IMR-90 (cell line): ENCODE measurements at places on chromosomes 4 and X. TPM values are rescaled to one million over a fixed set of nuclear protein-coding genes. Genes with fewer than 3 reads are reported as not detected.
A peak's percentile ranks its signal among the peaks of the same experiment; 100 is the strongest.

DNA sequence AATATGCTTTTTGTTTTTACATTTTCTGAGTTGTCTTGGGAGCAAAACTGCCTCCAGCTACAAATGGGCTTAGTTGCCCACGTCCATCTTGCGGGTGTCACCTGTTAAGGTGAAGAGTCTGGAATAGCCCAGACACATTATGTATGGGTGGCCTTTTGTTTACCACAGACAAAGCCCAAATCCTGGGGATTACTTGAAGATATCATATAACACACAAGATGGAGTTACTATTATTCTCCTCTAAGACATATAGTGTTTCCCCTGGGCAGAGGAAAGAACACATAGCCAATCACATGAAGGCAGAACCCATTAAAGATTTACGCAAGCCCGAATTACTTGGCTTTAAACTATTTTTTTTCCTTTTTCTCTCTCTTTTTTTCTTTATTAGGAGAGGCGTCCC is 625.6 kb upstream of the FAM241A start:
- no peaks in the 10 kb centered on the region for H3K27me3 ChIP-seq
- no peak overlapping the region for H3K4me3 ChIP-seq
- no peak for DNase-seq
- no peaks in the 10 kb centered on the region for H3K36me3 ChIP-seq
- H3K27ac ChIP-seq = no peak overlapping the region
- no peaks in the 10 kb centered on the region for H3K4me1 ChIP-seq

RP2 gene
- 17.0 and 23.9 TPM in 2 replicates for total RNA-seq

GRCh38 chr4:16225863-16226815 is at the start of gene TAPT1:
Gene TAPT1, minus strand, starts transcription at chr4:16226471. Its CDS starts 14 bp downstream, at chr4:16226457.
- H3K27ac ChIP-seq = peak within 1 kb of the TSS; percentile 69
- DNase-seq = peak; percentile 30
- no peaks in the 10 kb centered on the region for H3K27me3 ChIP-seq
- peak within 1 kb of the TSS; percentile 96 for H3K4me3 ChIP-seq
- H3K4me1 ChIP-seq = no peaks in the 10 kb centered on the region; the same call in 1 of the 2 replicates

DNA sequence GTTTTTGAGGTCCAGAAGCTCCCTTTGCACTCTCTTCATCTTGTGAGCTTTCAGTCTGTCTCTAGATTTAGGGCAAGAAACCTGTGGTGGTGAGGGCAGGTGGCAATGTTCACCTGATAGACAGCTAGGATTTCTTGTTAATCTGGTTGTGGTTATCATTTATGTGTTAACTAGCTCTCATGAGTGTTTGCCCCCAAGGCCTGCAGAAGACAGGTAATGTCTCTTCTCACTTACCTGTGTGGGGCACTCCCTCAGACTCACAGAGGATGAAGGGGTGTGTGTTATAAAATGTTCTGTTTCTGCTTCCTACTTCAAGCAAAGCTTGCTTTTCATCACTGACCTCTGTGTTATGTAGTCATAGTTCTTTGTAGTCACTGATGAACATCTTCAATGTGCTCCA is 17.8 kb downstream of the EGF start:
- no peak for DNase-seq
- H3K4me3 ChIP-seq = no peak overlapping the region
- H3K36me3 ChIP-seq = no peaks in the 10 kb centered on the region
- no peaks in the 10 kb centered on the region for H3K27me3 ChIP-seq

GRCh38 chr4:84939113-84939512 is 27.4 kb downstream of the WDFY3 start:
- H3K4me3 ChIP-seq = no peak overlapping the region
- peaks cover 3% of the 10 kb centered on the region for H3K4me1 ChIP-seq
- no peaks in the 10 kb centered on the region for H3K27me3 ChIP-seq
- no peaks in the 10 kb centered on the region for H3K36me3 ChIP-seq

NOX1 gene
- not detected in 2 replicates for total RNA-seq

- peak overlapping the region; percentile 97; the same call in 1 of the 2 replicates for H3K27ac ChIP-seq
- no peaks in the 10 kb centered on the region for H3K36me3 ChIP-seq
- no peaks in the 10 kb centered on the region for H3K27me3 ChIP-seq
- DNase-seq = no peak
- H3K4me3 ChIP-seq = peak overlapping the region; percentile 96
- H3K4me1 ChIP-seq = peaks cover 12% of the 10 kb centered on the region
Observed at GRCh38 chr4:15653420-15653819, 1.7 kb downstream of the FBXL5 start.

DNA sequence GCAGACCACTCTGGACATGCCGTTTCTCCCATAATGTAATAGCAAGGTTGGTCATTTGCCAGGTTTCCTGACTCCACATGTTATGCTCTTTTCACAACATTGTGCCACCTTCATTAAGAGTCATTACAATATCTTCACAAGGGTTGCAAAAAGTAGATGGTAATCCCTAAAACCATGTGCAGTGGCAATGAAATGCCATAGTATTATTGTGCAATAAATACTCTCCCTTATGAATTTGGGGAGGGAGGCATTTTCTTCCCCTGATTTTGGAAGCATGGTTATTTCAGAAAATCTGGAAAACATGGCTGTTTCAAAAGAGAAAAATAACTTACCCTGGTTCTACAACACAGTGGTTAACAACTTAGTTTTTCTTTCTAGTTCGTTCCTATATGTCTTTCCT is 75.1 kb downstream of the BLTP1 start:
- no peak overlapping the region for H3K4me3 ChIP-seq
- no peak overlapping the region for H3K27ac ChIP-seq
- H3K27me3 ChIP-seq = no peaks in the 10 kb centered on the region
- DNase-seq = no peak

DNA sequence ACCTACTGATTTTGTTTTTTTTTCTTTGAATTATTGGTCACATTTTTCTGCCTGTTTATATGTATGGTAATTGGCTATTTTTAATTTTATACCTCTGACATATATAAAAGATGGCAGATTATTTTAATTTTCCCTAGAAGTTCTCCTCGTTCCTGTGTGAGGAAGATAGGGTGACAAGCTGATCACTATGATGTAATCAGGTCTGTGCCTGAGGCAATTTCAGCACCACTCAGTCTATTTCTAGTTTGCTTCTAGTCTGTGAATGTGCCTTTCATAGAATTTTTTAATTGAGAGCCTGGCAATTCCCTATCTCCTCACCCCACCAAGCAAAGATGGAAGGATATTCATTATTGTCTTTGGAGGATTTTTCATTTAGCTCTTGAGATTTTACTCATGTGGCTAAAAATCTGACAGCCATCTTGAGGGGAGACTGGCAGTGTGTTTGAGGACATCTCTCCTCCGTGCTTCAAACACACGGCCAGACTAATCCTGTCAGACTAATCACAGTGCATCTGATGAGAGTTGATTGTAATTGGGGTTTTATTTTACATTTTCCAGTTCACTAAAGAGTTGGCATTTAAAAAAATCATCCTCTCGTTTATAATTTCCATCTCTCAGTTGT is 500.3 kb downstream of the TRIML1 start:
- no peaks in the 10 kb centered on the region for H3K36me3 ChIP-seq
- H3K4me3 ChIP-seq = no peak overlapping the region
- H3K27ac ChIP-seq = no peak overlapping the region
- no peaks in the 10 kb centered on the region for H3K4me1 ChIP-seq

GRCh38 chr4:81814987-81815541 is 343.4 kb upstream of the RASGEF1B start:
- DNase-seq = no peak
- no peaks in the 10 kb centered on the region for H3K36me3 ChIP-seq
- no peaks in the 10 kb centered on the region for H3K4me1 ChIP-seq
- no peak overlapping the region for H3K27ac ChIP-seq
- no peaks in the 10 kb centered on the region for H3K27me3 ChIP-seq

GRCh38 chr4:173522160-173522950 is 7.7 kb downstream of the HAND2 start:
- peak; percentile 85 for DNase-seq
- peak overlapping the region; percentile 35 for H3K4me3 ChIP-seq
- no peaks in the 10 kb centered on the region for H3K4me1 ChIP-seq
- H3K36me3 ChIP-seq = no peaks in the 10 kb centered on the region
- peaks cover 76% of the 10 kb centered on the region for H3K27me3 ChIP-seq
- peak overlapping the region; percentile 42; the same call in 1 of the 2 replicates for H3K27ac ChIP-seq

GRCh38 chr4:150462743-150463142 is 119.2 kb upstream of the MAB21L2 start:
- peak; percentile 49 for DNase-seq
- H3K4me1 ChIP-seq = peaks cover 2% of the 10 kb centered on the region; the same call in 1 of the 2 replicates
- H3K27ac ChIP-seq = no peak overlapping the region

ZCCHC4 gene
- 8.1 and 11.7 TPM in 2 replicates for total RNA-seq

GRCh38 chr4:19540859-19541540 is 710.7 kb upstream of the SLIT2 start:
- no peaks in the 10 kb centered on the region for H3K27me3 ChIP-seq
- H3K4me1 ChIP-seq = no peaks in the 10 kb centered on the region
- no peak overlapping the region for H3K4me3 ChIP-seq
- H3K27ac ChIP-seq = no peak overlapping the region
- DNase-seq = no peak

GRCh38 chrX:38052096-38052495 is 45.7 kb downstream of the SYTL5 start:
- peaks cover 2% of the 10 kb centered on the region; the same call in 1 of the 2 replicates for H3K4me1 ChIP-seq
- no peak overlapping the region for H3K4me3 ChIP-seq
- no peaks in the 10 kb centered on the region for H3K36me3 ChIP-seq
- no peak overlapping the region for H3K27ac ChIP-seq

GRCh38 chr4:103904123-103904522 is 184.3 kb upstream of the TACR3 start:
- no peaks in the 10 kb centered on the region for H3K36me3 ChIP-seq
- H3K27ac ChIP-seq = no peak overlapping the region
- no peak for DNase-seq
- no peak overlapping the region for H3K4me3 ChIP-seq
- no peaks in the 10 kb centered on the region for H3K27me3 ChIP-seq

CT83 gene
- total RNA-seq = not detected in 2 replicates

GRCh38 chr4:95513022-95513421 is 35.8 kb downstream of the UNC5C start:
- no peaks in the 10 kb centered on the region for H3K36me3 ChIP-seq
- no peak overlapping the region for H3K4me3 ChIP-seq
- no peaks in the 10 kb centered on the region for H3K4me1 ChIP-seq
- H3K27me3 ChIP-seq = no peaks in the 10 kb centered on the region

STBD1 gene
- 2.2 and 3.0 TPM in 2 replicates for total RNA-seq

TEX13C gene
- total RNA-seq = not detected in 2 replicates

DNA sequence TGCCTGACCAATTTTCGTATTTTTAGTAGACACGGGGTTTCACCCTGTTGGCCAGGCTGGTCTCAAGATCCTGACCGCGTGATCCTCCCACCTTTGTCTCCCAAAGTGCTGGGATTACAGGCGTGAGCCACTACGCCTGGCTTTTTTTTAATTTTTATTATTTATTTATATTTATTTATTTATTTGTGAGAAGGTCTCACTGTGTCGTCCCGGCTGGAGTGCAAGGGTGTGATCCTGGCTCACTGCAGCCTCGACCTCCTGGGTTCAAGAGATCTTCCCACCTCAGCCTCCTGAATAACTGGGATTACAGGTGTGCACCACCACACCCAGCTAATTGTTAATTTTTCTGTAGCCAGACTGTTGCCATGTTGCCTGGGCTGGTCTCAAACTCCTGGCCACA is 141.1 kb downstream of the CRLF2 start:
- no peaks in the 10 kb centered on the region for H3K4me1 ChIP-seq
- no peak overlapping the region for H3K4me3 ChIP-seq
- H3K27ac ChIP-seq = no peak overlapping the region
- DNase-seq = no peak
- H3K36me3 ChIP-seq = no peaks in the 10 kb centered on the region

GRCh38 chr4:65880594-65880993 is 210.3 kb upstream of the EPHA5 start:
- H3K4me1 ChIP-seq = no peaks in the 10 kb centered on the region
- H3K27me3 ChIP-seq = no peaks in the 10 kb centered on the region
- DNase-seq = no peak
- H3K27ac ChIP-seq = no peak overlapping the region
- no peaks in the 10 kb centered on the region for H3K36me3 ChIP-seq

DNA sequence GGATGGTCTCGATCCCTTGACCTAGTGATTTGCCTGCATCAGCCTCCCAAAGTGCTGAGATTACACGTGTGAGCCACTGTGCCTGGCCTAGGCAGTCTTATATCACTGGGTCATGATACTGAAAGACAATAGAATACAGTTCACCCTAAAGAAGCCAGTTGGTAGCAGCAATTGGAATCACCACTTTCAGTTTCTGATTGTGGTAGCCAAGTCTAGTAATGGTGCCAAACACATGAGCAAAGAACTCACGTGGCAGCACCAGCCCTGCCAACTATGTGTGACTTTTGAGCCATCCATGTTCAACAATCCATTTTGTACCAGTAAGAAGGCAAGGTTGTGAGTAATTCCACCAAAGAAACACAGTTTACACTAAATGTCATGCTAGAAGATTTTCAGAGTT is 548.4 kb downstream of the KLHL13 start:
- no peak overlapping the region for H3K27ac ChIP-seq
- H3K36me3 ChIP-seq = no peaks in the 10 kb centered on the region
- H3K4me3 ChIP-seq = no peak overlapping the region
- no peaks in the 10 kb centered on the region for H3K27me3 ChIP-seq
- DNase-seq = no peak

- DNase-seq = peak; percentile 52
- no peak overlapping the region for H3K27ac ChIP-seq
- H3K4me1 ChIP-seq = no peaks in the 10 kb centered on the region
- H3K36me3 ChIP-seq = no peaks in the 10 kb centered on the region
Observed at GRCh38 chr4:145285928-145286327, 105.5 kb upstream of the OTUD4 start.

IL2RG gene
- not detected in 2 replicates for total RNA-seq

- peak; percentile 39 for DNase-seq
- peak overlapping the region; percentile 77 for H3K27ac ChIP-seq
- H3K36me3 ChIP-seq = peaks cover 6% of the 10 kb centered on the region
- H3K27me3 ChIP-seq = no peaks in the 10 kb centered on the region
- H3K4me1 ChIP-seq = no peaks in the 10 kb centered on the region
Observed at GRCh38 chr4:82430964-82431745, 765 bp downstream of the ENOPH1 start.

- H3K4me1 ChIP-seq = 0 out of 2 replicates have a peak, but pooled peaks cover 3% of the 10 kb centered on the region
- H3K4me3 ChIP-seq = peak overlapping the region; percentile 16; the same call in 1 of the 2 replicates
- peaks cover 3% of the 10 kb centered on the region; the same call in 1 of the 2 replicates for H3K27me3 ChIP-seq
- H3K27ac ChIP-seq = no peak overlapping the region
- H3K36me3 ChIP-seq = no peaks in the 10 kb centered on the region
Observed at GRCh38 chr4:88320780-88321373, 36.5 kb upstream of the PPM1K start.

DAPP1 gene
- total RNA-seq = not detected in 2 replicates

MAGEB1 gene
- not detected in 2 replicates for total RNA-seq
